ENCODE measurements at places on chromosomes 4 and X.

DNA sequence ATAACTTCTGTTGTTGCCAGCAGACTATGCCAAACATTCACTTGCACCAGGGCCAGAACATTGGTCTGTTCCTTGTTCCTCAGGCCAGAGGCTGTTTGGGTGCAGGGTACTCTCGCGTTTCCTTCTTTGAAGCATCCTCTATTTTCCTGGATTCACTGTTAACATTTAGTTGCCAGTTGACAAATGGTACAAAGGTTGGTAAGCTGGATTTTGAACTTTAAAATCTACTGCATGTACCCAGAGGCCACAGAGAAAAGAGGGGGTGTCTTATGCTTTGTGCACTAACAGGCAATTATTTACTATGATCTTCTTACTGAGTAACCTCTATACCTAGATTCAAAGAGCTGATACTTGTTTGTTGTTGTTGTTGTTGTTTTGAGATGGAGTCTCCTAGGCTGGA is 12.8 kb upstream of the SAT1 start:
- DNase-seq, result no peak

GRCh38 chrX:17409566-17410290 is 34.7 kb downstream of the NHS start:
- no peak for DNase-seq

- no peak for DNase-seq
These were observed 24.3 kb downstream of the PSAPL1 start for GRCh38 chr4:7410446-7410845.

DNA sequence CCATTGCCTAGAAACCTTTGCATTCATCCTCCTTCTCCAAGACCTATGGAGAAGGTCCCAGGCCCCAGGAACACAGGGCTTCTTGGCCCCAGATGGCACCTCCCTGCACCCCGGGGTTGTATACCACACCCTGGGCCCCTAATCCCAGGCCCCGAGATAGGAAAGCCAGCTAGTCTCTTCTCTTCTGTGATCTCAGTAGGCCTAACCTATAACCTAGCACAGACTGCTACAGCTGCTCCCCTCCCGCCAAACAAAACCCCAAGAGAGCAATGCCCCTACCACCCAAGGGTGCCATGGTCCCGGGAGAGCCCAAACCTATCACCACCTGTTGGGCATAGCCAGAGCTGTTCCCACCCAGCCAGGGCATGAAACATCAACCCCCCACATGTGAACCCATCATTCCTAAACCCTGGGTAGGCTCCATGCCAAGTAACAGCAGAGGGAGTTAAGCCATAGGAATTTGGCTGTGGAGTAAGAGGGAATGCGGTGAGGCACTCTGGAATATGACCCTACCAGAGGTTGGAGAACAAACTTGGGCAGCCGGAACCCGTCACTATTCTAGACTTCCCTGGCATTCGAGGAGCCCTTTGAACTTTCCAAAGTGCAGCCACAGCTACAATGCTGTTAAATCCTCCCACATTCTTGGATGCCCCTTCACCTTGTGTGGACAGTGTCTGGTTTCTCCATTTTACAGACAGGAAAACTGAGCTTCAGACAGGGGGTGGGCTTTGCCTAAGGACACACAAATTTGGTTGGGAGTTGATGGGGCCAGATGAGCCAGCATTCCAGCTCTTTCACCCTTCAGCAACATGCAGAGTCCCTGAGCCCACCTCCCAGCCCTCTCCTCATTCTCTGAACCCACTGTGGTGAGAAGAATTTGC is 10.9 kb upstream of the SASH3 start:
- DNase-seq, result no peak

DNA sequence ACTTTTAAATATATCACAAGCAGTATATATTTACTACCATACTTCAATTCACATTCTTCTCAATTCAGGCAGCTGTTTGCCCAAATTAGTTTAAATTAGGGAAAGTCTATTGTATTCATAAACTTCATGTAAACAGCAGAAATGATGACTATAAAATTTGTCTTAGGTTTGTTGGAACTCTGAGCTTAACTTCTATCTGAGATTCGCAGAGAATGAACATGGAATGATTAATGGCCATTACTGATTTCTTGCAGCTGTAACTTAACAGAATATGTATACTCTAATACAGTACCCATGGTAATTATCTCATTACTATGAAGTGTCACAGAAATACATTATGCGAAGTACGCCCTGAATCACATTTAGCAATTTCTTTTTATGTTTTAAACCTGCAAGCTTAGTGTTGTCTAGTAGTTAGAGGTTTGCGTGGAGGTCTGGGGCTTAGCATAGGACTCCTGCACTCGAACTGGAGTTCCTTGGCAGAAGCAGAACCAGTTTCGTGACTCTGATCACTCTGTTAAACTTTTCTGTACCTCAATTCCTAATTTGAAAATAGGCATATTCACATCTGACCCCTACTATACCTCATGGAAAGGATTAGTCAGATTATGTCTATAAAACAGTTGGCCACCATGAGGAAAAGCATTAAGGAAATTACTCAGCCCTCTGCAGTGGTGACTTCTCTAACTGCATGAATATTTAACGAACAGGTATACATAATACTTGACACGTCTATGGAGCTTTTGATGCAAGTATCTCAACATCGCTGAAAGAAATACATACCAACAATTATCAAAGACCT is 243.2 kb downstream of the MGST2 start:
- no peak for DNase-seq

- peak; percentile 67 for DNase-seq
These were observed 7.4 kb downstream of the AFF1 start for GRCh38 chr4:86942185-86942666.

GRCh38 chrX:68833448-68833805 is 4.6 kb downstream of the EFNB1 start:
- DNase-seq, result no peak

- no peak for DNase-seq
These were observed 727.6 kb upstream of the MAGEB2 start for GRCh38 chrX:29487714-29488113.

GRCh38 chr4:107196312-107196711 is 160.2 kb upstream of the DKK2 start:
- DNase-seq, result no peak

- no peak for DNase-seq
These were observed 99.3 kb downstream of the ANXA5 start for GRCh38 chr4:121597346-121597934.

DNA sequence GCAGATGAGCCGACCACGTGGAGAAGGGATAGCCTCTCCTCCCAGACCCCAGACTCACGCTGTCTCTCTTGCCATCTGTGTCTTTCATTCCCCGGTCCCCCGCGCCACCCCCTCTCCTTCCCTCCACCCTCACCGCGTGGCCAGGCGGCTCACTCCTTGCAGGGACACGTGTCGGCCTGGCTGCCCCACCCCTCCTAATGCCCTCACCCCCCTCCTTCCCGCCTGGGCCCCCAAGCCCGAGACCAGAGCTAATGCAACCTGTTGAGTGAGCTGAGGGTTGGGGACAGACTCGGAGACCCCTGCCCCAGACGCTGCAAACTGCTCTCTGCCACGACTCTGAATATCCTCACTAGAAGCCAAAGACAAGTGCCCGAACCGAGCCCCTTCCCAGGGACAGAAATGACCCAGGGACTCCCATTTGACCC is 1.8 kb downstream of the SLC38A5 start:
- DNase-seq, result no peak

DNA sequence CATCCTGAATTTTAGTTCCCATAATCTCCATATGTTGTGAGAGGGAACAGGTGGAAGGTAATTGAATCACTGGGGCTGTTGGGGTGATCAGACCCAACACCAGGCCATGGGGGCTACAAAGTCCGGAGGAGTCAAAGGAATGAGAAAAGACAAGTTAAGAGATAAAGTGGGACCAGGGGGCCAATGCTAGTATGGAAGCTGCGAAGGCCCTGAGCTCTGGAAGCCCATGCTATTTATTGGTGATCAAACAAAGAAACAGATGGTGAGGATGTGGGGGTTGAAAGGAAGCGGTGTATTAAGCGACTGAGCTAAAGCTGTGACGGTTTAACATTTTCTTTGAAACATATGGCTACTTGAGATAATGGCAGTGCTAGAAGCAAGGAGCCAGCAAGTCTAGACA is 132.8 kb downstream of the PDGFC start:
- DNase-seq, result no peak

GRCh38 chr4:147633113-147633512 is 15.9 kb downstream of the TMEM184C start:
- no peak for DNase-seq

GRCh38 chr4:151287409-151287808 is 10.4 kb downstream of the PRSS48 start:
- no peak for DNase-seq

DNA sequence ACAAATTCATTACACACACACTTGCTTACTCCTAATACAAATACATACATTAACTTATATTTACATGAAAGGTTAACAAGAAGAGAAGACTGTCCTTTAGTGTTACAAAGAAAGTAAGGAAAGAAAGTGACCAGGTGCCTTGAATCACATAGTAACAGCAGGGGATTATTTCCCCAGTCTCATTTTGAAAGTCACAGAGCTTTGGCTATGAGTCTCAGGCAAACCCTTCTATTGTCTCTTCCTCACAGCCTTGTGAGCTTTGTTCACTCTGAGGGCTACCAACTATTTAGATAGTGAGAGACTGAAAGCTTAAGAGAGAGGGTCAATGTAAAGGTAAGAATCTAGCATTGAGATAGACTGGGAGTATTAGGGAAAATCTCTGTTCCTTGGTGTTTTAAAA is 161.6 kb downstream of the NPNT start:
- no peak for DNase-seq

GRCh38 chr4:39621582-39621981 is 17.1 kb downstream of the SMIM14 start:
- no peak for DNase-seq

DNA sequence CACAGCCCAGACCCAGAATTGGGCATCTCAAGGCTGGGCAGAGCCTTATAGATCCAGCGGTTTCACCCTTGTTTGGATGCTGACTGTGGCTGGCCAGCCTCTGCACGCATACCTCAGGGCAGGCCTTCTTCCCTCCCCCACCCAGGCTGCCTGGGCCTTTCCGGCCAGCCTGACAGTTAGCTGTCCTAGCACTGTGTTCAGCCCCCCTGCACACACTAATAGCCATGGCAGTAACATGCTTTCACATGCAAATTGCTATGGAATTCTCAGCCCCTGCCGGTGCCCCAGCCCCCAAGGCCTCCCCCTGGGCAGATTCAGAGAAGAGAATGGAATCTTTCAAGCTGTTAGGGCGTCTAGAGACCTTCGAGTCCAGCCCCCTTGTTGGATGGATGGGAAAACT is 17.7 kb downstream of the EFNB1 start:
- DNase-seq, result no peak

- DNase-seq, result no peak
These were observed 31.8 kb downstream of the CXCL1 start for GRCh38 chr4:73901031-73901430.

DNA sequence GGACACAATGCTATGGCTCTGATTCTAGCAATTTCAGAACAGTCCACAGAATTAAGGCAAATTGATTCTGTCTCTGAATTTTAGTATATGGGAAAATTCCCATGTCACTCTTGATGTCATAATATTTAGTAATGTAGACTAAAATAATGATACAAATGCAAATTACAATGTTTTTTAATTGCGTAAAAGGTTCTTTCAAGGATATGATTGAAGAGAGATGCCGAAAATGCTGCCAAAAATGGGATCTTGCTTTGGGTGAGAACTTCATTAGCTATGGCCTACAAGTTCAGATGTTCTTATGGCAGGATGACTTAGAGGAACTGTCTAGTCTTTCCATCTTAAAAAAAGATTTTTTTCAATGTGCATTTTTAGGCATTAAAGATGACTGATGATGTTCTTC is 170.6 kb downstream of the TMA16 start:
- no peak for DNase-seq

- no peak for DNase-seq
These were observed 13.1 kb upstream of the DRP2 start for GRCh38 chrX:101206471-101206870.

- no peak for DNase-seq
These were observed 552 bp downstream of the ZDHHC9 start for GRCh38 chrX:129843209-129843458.

GRCh38 chrX:120111611-120112010 is 4.1 kb downstream of the RHOXF1 start:
- DNase-seq, result no peak

DNA sequence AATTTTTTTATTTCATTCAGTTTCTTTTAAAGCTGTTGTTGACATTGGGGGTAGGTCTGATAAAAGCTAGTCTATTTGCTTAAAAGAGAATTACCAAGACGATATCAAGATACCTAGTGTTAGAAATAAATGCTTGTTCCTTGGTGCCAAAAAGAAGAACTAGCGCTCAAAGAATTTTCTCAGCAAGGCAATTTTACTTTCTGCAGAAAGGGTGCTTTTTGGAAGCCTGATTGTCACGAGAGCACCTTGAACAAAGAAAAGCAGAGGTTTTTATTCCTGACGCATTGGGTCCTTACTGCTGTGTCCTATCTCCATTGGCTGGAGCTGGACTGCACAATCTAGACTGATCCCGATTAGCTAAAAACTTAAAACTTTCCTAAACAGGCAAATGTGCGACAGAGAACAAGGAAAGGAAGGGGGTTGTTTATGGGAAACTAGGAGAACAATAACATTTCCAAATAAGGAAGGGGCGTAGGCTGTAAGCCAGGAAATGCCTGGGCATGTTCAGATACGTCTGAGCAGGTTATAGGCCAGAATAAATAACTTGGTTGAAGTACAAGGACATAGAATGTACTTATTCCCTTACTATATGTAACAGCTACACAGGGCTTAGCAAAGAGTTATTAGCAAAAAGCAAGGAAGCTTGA is 50.3 kb upstream of the STPG2 start:
- DNase-seq, result no peak

DNA sequence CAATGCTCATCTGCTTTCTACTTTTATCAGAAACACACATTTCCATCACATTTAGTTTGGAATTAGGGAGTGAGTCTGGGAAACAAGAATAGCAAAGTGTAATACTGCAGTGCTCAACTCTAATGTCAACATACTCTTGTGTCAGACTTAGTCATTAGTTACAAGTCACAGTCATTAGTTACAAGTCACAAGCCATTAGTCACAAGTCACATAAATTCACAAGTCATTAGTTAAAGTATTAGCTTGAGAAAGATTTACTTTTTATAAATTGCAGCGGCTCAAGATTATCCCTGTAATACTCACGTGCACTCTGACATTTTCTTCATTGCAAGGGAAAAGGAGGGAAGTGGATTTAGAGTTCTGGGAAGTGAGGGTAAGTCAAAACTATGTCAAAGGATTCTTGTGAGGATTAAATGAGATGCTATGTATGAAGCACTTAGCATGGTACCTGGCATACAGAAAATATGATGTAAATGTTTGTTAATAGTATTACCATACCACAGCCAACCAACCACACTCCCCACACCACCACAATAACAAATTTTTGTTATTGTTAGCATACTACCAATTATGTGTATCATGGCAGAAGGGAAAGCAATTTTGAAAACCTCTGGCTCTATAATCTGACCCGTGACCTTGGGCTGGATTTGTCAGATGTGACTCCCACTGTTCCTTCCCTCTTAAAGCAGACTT is 116.6 kb downstream of the ARHGAP24 start:
- no peak for DNase-seq

DNA sequence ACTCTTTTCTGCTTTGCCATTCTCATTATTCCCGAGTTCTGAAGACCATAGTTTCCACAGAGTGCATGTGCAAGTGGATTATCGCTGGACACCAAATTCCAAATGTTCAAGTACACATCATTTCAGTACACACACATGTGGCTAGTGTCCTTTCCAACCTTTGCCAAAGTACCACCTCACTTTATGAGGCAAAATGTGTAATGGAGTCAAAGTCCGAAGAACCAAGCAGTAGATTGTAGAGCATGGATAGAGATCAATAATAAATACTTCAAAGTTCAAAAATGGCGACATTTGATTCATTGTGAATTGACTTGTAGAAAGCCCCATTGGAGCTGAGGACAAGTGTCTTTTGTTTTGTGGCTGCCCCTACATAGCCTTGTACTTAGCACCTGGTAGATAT is 115.6 kb downstream of the TMEM164 start:
- no peak for DNase-seq

Measured in COLO829 (cell line).